ENCODE measurements at places on chromosomes 7 and 10.

DNA sequence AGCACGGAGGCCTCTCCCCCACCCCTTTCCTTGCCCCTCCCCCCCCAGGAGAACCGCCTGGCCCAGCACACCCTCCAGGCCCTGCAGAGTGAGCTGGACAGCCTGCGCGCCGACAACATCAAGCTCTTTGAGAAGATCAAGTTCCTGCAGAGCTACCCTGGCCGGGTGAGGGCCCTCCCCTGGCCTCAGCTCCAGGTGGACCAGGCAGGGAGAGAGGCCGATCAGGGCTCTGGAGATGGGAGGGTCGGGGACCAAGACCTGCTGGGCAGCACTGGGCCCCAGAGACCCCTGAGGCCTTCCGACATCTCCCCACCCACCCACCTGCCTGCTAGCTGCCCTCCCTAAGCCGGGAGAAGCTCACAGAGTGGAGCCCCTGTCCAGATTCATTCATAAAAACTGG, 8.8 kb upstream of the SH2B2 start:
- DNase-seq: no peak

DNA sequence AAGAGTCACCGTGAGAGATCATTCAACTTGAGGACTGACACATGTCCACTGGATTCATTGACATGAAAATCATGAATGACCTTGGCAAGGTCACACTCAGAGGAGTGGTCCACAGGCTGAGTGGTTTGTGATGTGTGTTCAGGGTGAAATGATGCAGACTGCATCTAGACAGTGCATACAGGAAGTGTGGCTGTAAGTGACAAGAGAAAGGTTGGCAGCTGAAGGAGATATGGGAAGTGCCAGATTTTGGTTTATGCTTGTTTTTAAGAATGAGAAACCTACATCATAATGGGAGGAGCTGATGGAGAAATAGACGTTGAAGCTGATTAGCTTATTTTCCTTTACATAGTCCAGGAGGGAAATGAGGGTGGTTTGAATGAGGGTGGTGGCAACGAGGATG, 64.8 kb upstream of the VIPR2 start:
- DNase-seq: no peak

DNA sequence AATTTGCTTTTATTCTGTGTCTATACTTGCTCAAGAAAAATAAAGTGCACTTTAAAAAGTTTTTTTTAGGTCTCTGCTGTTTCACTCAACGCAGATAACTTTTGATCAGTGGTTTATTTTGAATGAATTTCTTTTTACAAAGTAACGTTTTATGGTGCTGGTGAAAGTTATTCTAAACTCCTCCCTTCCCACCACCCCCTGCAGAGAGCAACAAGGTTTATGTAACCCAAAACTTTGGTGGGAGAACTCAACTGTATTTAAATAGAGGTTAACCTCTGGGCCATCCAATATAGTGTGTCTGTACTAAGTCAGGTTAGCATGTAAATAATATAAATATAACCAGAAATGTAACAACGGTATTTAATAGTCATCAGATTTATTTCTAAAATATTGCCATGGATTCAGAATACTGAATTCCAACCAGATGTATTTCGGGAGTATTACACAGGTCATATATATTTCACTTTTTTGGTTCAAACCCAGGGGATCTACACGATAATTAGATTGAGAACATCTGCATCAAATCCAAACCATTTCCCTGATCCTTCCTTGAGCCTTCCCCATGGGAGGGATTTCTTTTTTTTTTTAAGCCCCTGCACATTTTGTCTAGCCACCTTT, 3.9 kb upstream of the CUX1 start:
- DNase-seq: no peak

DNA sequence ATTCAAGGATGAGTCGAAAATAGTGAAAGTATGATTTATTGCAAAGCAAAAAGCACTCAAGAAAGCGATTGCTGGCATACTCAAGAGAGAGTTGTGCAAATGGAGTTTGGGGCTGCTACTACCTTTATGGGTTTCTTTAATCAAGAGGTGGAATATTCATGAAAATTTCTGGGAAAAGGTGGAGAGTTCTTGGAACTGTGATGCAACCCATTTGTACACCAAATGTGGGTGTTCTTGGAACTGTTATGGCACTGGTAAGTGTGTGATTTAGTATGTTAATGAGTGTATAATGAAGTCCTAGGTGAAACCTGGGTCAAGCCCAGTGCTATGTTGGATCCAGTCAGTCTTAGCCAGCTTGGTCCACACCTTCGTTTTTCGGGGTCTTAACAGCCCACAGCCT, 3.4 kb upstream of the VOPP1 start:
- no peak for DNase-seq

DNA sequence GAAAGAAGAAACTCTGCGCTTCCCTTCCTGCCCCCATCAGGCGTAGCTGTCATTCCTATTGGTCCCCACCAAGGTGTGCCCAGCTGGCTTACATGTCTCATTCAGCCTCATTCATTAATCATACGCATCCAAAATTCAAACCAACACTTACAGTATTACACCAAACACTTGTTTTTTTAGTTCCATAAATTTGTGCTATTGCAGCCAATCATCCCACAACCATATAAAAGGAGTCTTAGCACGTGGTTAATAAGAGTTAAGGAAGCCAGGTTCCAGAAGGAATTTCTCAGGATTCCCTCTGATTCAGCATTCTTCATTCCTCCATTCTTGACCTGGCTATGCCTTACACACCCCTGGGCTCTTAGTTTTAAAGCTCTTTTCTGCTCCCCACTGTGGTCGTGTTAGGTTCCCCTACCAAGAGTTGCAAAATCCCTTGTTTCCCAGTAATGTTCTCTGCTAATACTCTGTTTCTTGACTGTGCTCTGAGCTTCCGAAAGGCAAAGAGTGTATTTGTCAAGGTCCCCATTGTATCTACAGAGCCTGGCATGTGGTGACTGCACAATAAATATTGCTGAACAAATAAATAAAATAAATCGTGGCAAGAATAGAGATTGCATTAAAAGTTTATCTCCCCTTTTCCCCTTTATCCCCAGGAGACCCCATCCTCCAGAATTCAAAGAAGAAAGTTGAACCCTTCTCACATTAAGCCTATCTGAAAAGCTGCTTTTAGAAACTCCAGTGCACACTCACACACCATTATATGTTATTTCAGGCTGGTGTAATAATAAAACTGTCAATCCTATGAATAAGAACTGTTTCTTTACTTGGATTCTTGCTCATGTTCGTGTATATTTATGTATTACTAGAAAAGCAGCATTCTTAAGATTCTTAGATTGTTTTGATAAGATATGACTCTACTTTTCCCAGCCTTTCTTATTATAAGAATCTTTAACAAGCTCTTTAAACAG, 514.4 kb downstream of the INHBA start:
- no peak for DNase-seq

DNA sequence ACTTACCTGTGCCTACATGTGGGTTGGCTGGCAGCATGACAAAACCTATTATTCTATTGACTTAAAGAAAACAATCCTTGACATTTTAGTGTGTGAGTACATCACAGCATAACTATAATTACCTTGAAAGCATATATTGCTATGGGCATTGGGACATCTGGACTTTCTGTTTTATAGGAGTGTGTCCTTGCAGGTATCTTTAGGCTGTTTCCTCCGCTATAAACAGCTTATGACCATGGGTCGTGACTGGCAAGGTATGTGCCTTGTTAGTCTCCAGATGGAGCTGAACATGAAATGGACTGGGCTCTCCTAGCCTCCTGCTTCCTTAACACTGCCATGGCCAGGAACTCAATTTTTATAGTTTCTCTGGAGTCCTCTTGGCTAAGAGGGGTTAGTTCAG, 317.4 kb upstream of the COBL start:
- no peak for DNase-seq

GRCh38 chr7:50595491-50596102, 30.4 kb upstream of the DDC start:
- no peak for DNase-seq

DNA sequence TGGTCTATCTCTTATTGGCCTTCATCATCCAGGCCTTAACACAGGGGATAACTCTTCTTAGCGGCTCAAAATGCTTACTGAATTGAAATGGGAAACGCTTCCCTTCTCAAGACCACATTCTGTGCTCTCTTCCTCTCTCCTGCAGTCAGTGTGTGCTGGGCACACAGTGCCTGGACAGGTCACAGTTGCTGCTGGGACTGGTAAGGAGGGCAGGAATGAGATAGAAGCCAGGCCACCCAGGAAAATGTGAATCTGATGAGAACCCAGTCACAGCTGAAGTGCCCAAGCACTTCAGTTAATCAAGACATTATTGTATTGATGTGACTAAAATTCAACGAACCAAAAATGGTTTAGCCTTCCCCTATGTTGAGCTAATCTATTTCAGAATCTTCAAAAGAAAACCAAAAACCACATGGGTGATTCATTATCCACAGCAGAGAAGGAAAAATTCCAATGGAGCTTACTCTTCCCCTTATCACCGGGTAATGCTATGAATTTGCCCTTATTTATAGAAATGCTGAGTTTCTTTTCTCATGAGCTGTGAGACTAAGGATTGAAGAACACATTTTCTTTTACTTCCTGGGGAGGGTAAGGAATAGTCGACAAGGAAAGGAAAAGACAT, 41.2 kb upstream of the PLPP4 start:
- DNase-seq: no peak

GRCh38 chr7:146831875-146832274, 715.3 kb downstream of the CNTNAP2 start:
- DNase-seq: no peak

GRCh38 chr10:85674851-85675250, 691.7 kb downstream of the GRID1 start:
- no peak for DNase-seq

GRCh38 chr10:131214521-131215244, 96.8 kb downstream of the TCERG1L start:
- DNase-seq: no peak

GRCh38 chr10:114320249-114321116, 81.4 kb downstream of the VWA2 start:
- no peak for DNase-seq

- peak; percentile 81 for DNase-seq
Measured at GRCh38 chr7:55086413-55087201, 67.8 kb downstream of the EGFR start.

DNA sequence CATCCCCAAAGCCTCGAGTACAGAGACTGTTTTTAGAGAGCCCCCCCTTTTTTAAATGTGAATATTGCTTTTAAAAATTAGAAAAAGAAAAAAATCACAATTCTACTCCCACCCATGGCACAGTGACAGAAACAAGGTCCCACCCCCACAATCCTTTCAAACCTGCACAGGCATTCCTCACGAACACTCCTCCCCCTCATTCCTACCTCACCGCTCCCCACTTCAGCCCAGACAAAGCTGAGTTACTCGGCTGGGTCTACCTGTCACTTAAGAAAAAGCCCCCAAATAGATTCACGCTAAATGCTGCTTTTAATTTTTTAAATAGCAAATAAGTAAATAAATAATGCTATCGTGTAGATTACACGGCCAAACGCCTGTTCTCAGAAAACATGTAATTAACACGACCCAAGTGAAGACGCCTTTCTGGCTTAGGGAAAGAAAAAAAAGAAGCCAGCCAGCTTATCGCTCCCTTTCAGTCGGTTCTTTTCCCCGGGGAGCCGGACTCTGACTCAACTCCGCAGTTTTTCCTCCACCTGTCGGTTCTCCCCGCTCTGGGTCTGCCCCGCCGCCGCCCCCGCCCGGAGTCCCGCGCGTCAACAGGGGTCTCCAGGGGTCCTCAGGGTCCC, 739 bp downstream of the MPP7 start:
- DNase-seq: no peak

DNA sequence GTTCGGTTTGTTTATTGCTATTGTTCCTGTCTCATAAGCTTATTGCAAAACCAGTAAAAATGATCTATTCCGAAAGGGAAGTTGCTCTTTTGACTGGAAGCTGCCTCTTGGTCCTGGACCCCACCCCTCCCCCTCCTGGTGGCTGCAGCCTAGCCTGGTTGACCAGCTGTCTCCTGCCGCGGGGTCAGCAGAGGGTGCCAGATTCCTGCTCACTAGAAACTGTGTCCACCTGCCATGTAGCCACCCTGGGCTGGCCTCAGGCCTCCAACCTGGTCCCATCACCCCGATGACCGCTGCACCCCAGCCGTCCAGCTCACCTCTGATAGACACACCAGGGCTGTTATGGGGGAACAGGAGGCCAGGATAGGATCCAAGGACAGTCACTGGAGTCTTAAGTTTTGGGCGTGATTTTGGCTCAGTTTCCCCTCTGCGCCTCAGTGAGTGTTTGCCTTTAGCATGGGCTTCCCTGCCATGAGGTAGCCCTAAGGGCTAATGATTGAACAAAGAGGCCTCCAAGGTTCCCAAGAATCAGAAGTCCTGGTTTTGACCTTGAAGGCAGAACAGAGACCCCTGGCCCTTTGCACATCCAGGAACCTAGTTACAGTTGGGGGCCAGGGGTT, 32.9 kb upstream of the SLF2 start:
- DNase-seq: no peak

GRCh38 chr7:90256778-90257177, 11.8 kb downstream of the CFAP69 start:
- no peak for DNase-seq

Measured in DMS79 treated with DMSO at 0.1 percent for 48 hours (cell line).